ENCODE measurements at places on chromosomes 13 and 19. TPM values are rescaled to one million over a fixed set of nuclear protein-coding genes. Genes with fewer than 3 reads are reported as not detected.
A peak's percentile ranks its signal among the peaks of the same experiment; 100 is the strongest.

- no peaks in the 10 kb centered on the region for H3K27me3 ChIP-seq
- H3K4me3 ChIP-seq, result no peak overlapping the region
- peak; percentile 7 for DNase-seq
- H3K36me3 ChIP-seq, result peaks cover 8% of the 10 kb centered on the region
Measured at GRCh38 chr13:28754698-28755545, 36.2 kb upstream of the SLC46A3 start.

ZNF888 gene
- total RNA-seq, result 4.3 TPM

PRR36 gene
- 0.07 TPM for total RNA-seq

DNA sequence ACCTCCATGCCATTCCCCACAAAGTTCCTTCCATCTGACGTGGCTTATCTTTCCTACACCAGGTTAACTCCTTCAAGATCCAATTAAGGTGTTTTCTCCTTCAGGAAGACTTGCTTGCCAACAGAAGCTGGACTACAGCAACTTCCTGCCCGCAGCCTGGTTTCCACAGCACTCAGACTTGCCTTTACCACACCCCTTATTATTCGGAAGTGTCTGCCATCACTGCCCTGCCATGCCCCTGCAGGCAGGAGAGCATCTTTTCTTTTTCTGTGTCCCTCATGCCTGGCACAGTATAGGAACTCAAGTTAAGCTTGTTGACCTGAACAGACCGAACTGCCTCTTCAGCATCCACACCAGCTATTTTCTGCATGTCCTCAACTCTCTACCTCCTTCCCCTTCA is 168.0 kb downstream of the FOXO1 start:
- no peaks in the 10 kb centered on the region for H3K36me3 ChIP-seq

HIF3A gene
- total RNA-seq, result not detected

ZNF302 gene
- 13.1 TPM for total RNA-seq

DNA sequence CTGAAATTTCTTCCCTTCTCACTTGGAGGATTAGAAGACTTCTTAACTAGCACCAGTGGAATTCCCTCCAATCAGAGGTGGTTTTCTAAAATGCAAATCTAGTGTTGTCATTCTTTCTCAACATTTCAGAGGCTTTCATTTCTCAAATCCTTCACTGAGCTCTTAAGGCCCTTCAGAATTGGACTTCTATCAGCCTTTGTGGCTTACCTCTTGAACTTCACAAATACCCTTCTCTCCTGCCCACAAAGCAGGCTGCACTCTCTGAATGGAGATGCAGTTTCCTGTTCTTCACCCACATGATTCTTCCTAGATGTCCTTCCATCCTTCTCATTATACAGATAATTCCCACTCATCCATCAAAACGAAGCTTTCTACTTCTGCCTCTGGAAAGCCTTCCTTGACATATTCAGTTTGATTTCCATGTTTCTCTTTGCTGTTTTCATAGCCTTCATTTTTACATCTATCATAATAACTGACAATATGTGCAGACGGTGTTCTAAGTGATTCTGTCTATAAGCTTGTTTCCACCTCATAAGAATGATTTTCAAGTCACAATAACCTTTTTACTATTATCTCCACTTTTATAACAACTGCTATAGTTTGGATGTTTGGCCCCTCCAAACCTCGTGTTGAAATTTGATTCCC is 123.1 kb upstream of the GPR12 start:
- H3K27ac ChIP-seq, result no peak overlapping the region
- H3K4me3 ChIP-seq, result no peak overlapping the region
- no peaks in the 10 kb centered on the region for H3K4me1 ChIP-seq
- no peaks in the 10 kb centered on the region for H3K36me3 ChIP-seq
- peaks cover 14% of the 10 kb centered on the region for H3K27me3 ChIP-seq

DNA sequence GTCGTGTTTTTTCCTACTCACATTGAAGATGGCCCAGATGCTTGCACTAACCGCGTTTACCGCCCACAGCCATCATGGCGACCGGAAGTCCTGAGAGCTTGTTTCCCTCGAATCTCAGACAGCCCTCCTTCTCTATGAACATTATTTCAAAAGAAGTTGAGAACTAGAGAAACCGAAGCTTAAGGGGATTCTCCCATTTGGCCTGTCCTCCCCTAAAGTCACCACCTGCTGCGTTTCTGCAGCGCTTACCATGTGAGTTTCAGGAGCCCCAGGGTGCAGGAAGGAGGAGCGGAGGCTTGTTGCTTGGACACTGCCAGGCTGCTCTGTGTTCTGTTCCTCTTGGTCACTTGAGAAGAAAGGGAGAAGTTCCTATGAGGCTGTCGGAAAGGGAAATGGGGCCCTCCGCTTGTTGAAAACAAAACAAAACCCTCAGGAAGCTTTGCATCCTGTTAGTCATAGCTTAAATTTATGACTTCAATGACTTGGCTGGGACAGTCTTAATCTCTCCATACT is 6.2 kb downstream of the CARD8 start:
- no peaks in the 10 kb centered on the region for H3K27me3 ChIP-seq
- DNase-seq, result peak; percentile 88
- peaks cover 30% of the 10 kb centered on the region for H3K36me3 ChIP-seq
- peak overlapping the region; percentile 89 for H3K4me3 ChIP-seq

GRCh38 chr19:7504684-7505083 is 11.2 kb upstream of the ZNF358 start:
- H3K4me3 ChIP-seq, result no peak overlapping the region
- no peak for DNase-seq
- peaks cover 16% of the 10 kb centered on the region for H3K4me1 ChIP-seq
- H3K36me3 ChIP-seq, result no peaks in the 10 kb centered on the region
- H3K27me3 ChIP-seq, result peaks cover 32% of the 10 kb centered on the region

GRCh38 chr19:18785179-18786124 is 5.7 kb downstream of the COMP start:
- H3K36me3 ChIP-seq, result no peaks in the 10 kb centered on the region
- H3K4me3 ChIP-seq, result no peak overlapping the region
- peaks cover 35% of the 10 kb centered on the region for H3K4me1 ChIP-seq
- DNase-seq, result peak; percentile 79
- peaks cover 51% of the 10 kb centered on the region for H3K27me3 ChIP-seq
- no peak overlapping the region for H3K27ac ChIP-seq

GRCh38 chr13:25659091-25659795 is 287.5 kb downstream of the ATP8A2 start:
- H3K27ac ChIP-seq, result no peak overlapping the region
- H3K36me3 ChIP-seq, result no peaks in the 10 kb centered on the region
- peaks cover 4% of the 10 kb centered on the region for H3K27me3 ChIP-seq
- H3K4me3 ChIP-seq, result no peak overlapping the region

DNA sequence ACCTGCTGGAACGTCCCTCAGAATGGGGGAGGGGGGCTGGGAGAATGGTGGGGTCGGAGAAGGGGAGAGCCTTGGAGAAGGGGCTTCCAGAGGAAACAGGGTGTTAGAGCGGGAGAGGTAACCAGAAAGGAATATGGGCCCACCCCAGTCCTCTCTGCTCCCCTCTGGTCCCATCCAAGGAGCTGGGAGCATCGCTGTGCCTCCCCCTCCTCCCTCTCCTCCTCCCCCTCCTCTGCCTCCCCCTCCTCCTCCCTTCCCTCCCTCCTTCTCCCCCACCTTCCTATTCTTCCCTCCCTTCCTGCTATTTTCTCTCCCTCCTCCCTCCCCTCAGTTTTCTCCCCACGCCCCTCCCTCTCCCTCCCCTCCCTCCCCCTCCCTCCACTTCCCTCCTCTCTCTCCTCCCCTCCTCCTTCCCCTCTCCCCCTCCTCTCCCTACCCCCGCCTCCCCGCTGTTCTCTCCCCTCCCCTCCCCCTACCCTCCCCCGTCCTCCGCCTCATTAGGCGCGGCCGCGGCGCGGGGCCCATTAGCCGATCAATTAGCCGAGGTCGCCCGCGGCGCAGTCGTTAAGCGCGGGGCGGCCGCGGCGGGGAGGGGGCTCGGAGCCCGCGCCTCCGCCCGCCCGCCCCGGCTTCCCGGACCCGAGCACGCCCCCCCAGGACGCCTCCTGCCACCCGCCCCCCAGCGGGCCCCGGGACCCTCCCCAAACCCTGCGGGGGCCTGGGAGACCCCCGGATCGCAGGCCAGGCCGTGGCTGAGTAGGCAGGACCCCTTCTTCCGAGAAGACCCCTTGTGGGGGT is 15.4 kb downstream of the TLE5 start:
- H3K36me3 ChIP-seq, result no peaks in the 10 kb centered on the region
- no peaks in the 10 kb centered on the region for H3K27me3 ChIP-seq
- H3K4me3 ChIP-seq, result no peak overlapping the region
- H3K4me1 ChIP-seq, result peaks cover 16% of the 10 kb centered on the region
- H3K27ac ChIP-seq, result no peak overlapping the region

KIR2DL1 gene
- not detected for total RNA-seq

ONECUT3 gene
- total RNA-seq, result not detected

GRCh38 chr13:78827471-78827870 is 168.5 kb upstream of the OBI1 start:
- peaks cover 22% of the 10 kb centered on the region for H3K27me3 ChIP-seq
- no peak overlapping the region for H3K27ac ChIP-seq
- no peaks in the 10 kb centered on the region for H3K4me1 ChIP-seq
- no peaks in the 10 kb centered on the region for H3K36me3 ChIP-seq
- no peak overlapping the region for H3K4me3 ChIP-seq
- no peak for DNase-seq

TSSK6 gene
- total RNA-seq, result 4.5 TPM

- no peak for DNase-seq
- H3K4me3 ChIP-seq, result no peak overlapping the region
- H3K27ac ChIP-seq, result no peak overlapping the region
- peaks cover 13% of the 10 kb centered on the region for H3K4me1 ChIP-seq
- H3K36me3 ChIP-seq, result no peaks in the 10 kb centered on the region
Measured at GRCh38 chr13:21020176-21020575, 41.2 kb downstream of the LATS2 start.

- no peak overlapping the region for H3K27ac ChIP-seq
- H3K4me1 ChIP-seq, result peaks cover 44% of the 10 kb centered on the region
- H3K27me3 ChIP-seq, result peaks cover 77% of the 10 kb centered on the region
- no peaks in the 10 kb centered on the region for H3K36me3 ChIP-seq
- H3K4me3 ChIP-seq, result peak overlapping the region; percentile 68
Measured at GRCh38 chr13:27920677-27921420, 1.0 kb downstream of the PDX1 start.

- no peak overlapping the region for H3K4me3 ChIP-seq
- no peak for DNase-seq
- no peaks in the 10 kb centered on the region for H3K36me3 ChIP-seq
Measured at GRCh38 chr13:33174491-33174890, 111.1 kb downstream of the STARD13 start.

- H3K36me3 ChIP-seq, result no peaks in the 10 kb centered on the region
- H3K27me3 ChIP-seq, result no peaks in the 10 kb centered on the region
- DNase-seq, result no peak
- no peaks in the 10 kb centered on the region for H3K4me1 ChIP-seq
Measured at GRCh38 chr13:89455741-89456140, 1784.6 kb downstream of the SLITRK5 start.

RFPL4AL1 gene
- total RNA-seq, result not detected

EHD2 gene
- 0.41 TPM for total RNA-seq

DNA sequence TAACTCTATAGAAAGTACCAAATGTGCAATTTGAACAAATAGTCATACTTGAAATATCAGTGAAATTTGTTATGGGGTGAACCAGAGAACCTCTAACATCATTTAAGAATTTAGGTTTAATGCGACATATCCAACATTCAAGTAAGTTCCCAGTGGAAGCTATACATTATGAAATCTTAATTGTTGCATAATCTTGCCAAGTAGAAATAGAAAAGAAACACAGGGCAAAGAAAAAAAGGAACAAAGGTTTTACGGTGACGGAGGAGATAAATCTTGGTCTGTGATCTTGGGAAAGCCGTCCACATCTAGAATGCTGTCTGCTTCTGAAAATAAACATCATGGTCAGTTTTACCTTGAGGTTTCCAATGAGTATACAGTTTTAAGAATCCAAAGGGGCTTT is 445.7 kb downstream of the RFC3 start:
- H3K27me3 ChIP-seq, result no peaks in the 10 kb centered on the region
- DNase-seq, result no peak
- H3K4me1 ChIP-seq, result no peaks in the 10 kb centered on the region

ADPRHL1 gene
- 0.10 TPM for total RNA-seq

- H3K36me3 ChIP-seq, result peaks cover 16% of the 10 kb centered on the region
- H3K4me1 ChIP-seq, result peaks cover 15% of the 10 kb centered on the region
- no peak for DNase-seq
- H3K4me3 ChIP-seq, result no peak overlapping the region
- no peak overlapping the region for H3K27ac ChIP-seq
- H3K27me3 ChIP-seq, result no peaks in the 10 kb centered on the region
Measured at GRCh38 chr19:17943274-17944221, 10.7 kb downstream of the CCDC124 start.

GRCh38 chr13:110430391-110431336 is 123.6 kb downstream of the COL4A2 start:
- H3K27me3 ChIP-seq, result peaks cover 59% of the 10 kb centered on the region
- H3K4me1 ChIP-seq, result no peaks in the 10 kb centered on the region
- no peaks in the 10 kb centered on the region for H3K36me3 ChIP-seq
- no peak overlapping the region for H3K27ac ChIP-seq
- no peak for DNase-seq
- no peak overlapping the region for H3K4me3 ChIP-seq

DNA sequence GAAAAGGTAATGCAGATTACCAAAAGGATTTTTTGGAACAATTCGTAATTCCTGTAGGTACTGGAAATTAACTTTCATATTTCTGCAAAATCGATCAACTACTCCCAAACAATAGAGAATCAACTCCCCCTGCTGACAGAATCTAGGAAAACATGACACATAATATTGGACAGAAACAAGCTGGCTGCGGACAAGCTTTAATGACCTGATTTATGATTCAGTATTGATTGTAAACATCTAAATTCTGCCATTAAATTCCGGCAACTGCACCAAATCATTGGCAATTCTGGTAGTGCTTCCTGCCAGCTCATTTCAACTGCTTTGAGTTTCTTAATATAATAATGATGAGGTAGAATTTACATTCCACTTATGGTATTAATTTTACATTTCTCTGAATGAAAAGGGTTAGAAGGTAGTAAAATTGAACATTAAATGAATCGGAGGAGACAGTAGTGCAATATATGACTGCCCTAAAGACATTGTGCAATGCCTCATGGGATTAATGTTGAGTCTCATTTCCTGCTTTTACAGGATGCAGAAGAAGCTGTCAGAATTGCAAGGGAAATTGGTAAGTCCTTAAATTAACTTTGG is 146.5 kb downstream of the PCCA start:
- H3K27ac ChIP-seq, result no peak overlapping the region
- H3K36me3 ChIP-seq, result peaks cover 4% of the 10 kb centered on the region
- no peak overlapping the region for H3K4me3 ChIP-seq
- no peaks in the 10 kb centered on the region for H3K27me3 ChIP-seq

DDX49 gene
- total RNA-seq, result 50.1 TPM

All from activated naive CD4-positive, alpha-beta T cell treated with anti-CD3 and anti-CD28 coated beads for 36 hours (primary cell).